ENCODE measurements at places on chromosomes 5 and 9.

DNA sequence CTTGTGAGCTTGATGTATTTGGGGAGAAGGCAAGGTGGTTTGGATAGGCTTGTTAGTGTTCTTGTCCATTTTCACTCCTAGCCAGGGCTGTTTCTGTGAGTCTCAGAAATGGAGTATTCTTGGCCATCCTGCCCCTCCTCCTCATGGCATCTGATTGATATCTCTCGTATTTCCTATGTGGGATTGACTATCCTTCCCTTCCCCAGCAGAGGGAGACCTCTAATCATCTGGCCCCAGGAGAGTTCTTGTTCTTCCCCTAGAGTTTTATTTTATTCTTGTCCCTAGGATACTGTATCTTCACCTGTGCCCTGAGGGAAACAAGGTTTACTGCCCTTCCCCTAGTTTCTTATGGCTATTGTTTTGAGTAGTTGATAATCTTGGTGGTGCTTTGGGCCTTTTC lies 114.4 kb downstream of the VPS13A start:
- DNase-seq, result no peak

DNA sequence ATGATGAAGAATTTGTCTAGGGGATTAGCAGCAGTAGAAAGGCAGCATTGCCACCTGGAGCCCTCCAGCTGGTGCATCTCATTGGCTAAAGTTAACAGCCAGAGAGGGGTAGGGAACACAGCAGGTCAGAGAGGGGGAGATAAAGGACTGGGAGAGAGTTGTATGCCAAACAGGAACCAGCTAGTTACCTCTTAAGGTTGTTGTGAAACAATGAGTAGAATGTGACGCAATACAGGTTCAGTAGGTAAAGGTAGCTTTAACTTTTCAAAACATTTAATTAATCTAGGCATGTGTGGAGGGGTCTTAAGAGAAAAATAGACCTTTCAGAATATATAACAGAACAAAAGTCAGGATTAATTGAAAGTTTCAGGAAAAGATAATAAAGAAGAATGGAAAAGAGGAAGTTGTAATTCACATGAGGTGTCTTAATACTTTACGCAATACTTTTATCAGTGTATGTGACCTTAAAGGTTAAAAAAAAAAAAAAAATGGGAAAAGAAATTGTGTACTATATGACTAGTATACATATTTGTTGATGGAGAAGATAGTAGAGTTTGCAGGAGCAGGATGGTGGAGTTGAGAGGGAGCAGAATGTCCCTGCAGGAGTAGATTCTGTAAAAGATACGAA lies 14.3 kb downstream of the FBXO38 start:
- no peak for DNase-seq

GRCh38 chr5:141708016-141708415 lies 26.0 kb upstream of the ARAP3 start:
- DNase-seq, result no peak

GRCh38 chr5:96913233-96913632 lies 22.6 kb upstream of the LNPEP start:
- DNase-seq, result no peak

DNA sequence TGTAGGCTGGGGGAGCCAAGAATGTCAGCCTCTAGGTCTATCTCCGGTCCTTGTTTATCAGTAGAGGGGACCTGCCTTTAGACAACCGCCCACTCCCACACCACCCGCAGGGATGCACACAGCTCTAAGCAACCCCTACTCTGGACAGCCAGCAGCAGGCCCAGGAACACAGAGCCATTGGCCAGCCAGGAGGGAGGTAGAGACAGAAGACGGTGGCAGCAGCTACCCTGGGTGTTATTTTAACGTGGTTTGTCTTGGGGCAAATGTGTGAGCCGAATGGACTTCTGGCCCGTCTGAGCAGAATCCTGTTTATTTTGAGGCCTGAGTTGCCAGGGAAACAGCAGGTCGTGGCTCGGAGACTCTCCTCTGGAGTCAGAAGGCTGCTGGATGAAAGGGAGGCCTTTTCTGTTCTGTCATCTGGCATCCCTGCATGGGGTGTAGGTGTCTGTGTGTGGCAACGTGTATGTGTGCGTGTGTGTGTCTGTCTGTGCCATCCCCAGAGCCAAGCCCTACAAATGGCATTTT lies 382 bp upstream of the FGF1 start:
- DNase-seq, result no peak

- no peak for DNase-seq
Measured at GRCh38 chr5:75337366-75338021, 474 bp downstream of the HMGCR start.

GRCh38 chr9:136564379-136564988 lies 18.6 kb upstream of the NOTCH1 start:
- no peak for DNase-seq

GRCh38 chr9:101162231-101162630 lies 133.7 kb downstream of the PLPPR1 start:
- no peak for DNase-seq

- DNase-seq, result no peak
Measured at GRCh38 chr5:62886603-62887315, 308.1 kb downstream of the LRRC70 start.

DNA sequence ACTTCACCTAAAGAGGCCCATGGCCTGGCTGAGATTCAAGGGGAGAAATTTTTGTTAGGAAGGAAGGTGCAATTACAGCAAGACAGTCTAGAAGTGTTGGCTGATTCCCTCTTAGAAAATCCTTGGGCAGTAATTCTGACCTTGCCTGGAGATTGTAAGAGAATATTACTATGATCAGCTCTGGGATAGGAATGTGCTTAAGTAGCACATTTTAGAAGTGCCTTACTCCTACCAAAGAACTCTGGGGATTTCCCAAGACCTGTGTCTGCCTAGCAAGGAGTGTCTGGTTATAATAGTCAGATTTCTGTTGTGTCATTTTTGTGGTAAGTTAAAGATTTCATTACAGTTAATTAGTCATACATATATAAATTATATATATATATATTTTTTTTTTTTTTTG lies 52.3 kb downstream of the NLN start:
- no peak for DNase-seq

- no peak for DNase-seq
Measured at GRCh38 chr9:110842169-110842568, 173.6 kb downstream of the MUSK start.

- no peak for DNase-seq
Measured at GRCh38 chr5:134420343-134420742, 8.7 kb upstream of the CDKN2AIPNL start.

DNA sequence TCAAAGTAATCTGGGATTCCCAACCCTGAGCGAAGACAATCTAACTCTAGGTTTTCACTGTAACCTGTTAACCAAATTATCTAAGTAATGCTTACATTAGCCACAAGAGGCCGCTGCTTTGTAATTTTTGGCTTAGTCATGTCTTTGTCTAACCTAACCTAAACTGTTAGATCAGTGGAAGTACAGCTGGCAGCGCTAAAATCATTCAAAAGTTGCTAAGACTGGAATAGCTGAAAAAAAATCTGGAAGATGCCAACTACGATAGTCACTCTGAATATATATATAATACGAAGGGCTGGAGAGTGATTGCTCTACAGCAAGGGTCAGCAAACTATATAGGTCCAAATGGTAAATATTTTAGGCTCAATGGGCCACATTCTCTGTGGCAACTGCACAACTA lies 60.2 kb downstream of the FBXO38 start:
- no peak for DNase-seq

DNA sequence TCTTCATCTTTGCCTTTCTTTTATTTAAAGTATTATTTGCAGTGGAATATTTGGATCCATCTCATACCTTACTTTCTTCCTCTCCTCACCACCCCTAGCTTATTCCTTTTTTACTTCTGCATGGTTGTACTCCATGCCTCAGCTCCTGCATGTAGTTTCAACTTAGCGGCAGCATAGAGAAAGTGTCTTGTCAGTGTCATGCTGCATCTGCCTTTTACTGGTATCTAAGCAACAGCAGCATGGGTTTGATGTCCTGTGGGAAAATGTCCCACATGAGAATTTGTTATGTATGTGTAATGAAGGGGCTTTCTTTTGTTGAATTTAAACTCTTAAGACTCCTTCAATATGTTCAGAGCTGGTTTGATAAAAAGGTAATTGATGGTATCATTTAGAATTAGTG lies 20.6 kb downstream of the TCERG1 start:
- DNase-seq, result no peak

- DNase-seq, result no peak
Measured at GRCh38 chr5:172413601-172414171, 40.6 kb downstream of the SH3PXD2B start.

DNA sequence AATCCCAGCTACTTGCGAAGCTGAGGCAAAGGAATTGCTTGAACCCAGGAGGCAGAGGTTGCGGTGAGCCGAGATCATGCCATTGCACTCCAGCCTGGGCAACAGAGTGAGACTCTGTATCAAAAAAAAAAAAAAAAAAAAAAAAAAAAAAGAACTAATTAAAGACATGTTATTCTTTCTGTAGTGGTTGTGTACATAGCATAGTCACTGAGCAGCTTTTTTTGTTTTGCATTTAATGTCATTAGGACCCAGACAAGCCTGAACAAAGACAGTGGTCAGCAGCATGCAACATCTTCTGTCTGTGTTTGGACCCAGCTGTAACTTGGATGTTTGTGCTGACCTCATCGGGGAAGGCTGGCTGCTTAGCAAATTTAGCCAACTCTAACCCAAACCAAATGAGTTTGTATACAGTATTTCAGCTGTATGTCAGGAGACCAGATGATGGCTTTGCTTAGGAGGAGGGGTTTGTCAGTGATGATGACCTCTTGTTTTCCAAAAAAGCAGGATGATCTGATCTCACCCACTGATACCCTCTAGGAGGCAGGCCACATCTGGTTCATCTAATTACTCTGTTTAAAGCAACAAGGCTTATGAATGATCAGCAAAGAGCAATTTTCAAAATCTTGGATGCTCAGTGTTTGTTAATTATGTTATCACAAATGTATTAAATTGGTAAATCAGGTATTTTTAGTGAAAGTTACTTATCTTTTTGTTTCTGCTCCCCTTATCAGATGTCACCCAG lies 39.5 kb downstream of the SNCAIP start:
- no peak for DNase-seq

DNA sequence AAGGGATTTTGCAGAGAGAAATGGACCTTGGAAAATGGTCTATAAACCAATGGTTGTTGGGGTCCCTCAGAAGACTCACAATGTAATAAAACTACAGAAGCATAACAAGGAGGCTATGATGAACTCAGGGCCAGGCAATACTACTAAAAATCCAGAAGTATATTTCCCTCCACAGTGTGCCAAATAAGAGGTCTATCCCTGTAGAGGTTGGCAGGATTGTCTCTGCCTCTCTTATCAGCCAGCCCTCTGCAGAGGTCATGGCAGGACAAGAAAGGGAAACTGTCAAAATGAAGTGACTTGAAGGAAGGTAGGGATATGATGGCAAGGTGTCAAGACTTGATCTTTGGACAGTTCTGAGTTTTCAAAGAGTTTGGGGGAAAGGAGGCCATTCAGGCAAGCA lies 115.7 kb upstream of the NR5A1 start:
- DNase-seq, result no peak

- DNase-seq, result no peak
Measured at GRCh38 chr9:21135736-21136135, 5.9 kb downstream of the IFNW1 start.

DNA sequence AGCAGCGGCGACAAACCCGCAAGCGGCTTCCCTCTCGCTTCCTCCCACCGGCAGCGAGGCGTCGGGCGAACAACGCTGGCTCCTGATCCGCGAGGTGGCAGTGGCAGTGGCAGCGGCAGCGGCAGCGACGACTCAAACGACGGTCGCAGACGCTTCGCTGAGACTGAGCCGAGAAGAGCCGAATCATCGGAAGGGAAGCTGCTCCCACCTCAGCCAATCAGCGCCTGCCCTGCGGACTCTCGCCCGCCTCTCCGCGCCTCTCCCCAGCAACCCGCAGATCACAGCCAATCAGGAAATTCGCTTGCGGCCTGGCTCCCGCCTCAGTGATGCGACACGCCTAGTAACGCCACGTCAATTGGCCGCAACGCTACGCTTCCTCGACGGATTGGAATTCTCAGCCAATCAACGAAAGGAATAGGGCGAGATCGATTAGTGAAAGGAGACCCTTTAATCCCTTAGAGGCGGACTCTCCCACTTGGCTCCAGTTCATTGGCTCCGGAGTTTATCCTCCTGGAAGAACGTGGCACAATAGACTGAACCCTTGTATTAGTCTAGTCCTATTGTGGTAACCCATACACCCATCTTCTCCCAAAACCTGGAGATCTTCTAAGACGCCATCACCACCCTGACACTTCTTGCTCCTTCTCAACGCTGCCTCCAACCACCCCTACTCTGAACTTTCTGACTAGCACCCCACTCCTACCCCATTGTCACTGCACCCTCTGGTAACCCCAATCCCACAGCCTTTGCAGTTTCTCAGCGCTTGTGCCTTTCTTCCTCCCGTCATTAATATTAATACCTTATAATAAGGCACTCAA lies at the start of gene VCP:
TSS of gene VCP (minus strand) at position 165 of the 818 bp plus-strand sequence. CDS start 272 bp downstream, outside the sequence.
- peak; percentile 99 for DNase-seq

DNA sequence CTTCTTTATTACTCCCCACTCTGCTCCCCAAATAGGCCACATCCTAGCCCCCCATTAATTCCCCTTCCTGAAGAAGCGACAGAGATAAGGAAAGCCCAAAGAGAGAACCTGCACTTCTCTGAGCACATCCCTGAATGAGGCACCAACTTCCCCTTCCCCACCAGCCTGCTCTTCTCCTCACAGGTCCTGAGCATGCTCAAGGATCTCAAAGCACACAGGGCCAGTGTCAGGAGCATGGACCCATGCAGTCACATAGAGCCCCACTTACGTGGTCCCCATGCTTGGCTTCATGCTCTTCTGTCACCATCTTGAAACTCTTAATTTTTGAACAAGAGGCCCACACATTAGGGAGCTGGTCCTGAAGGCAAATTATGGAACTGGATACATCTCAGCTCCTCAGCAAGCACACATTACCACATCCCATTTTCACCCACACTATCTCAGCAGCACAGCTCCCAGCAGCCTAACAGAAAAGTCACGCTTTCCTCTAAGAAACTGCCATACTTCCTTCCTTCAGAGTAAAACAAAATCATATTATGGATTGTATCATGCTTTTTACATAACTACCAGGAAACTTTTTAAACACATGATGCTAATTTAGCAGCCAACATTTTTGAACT lies 99.8 kb downstream of the NFIB start:
- no peak for DNase-seq

- DNase-seq, result no peak
Measured at GRCh38 chr5:31350395-31350794, 156.9 kb downstream of the CDH6 start.

DNA sequence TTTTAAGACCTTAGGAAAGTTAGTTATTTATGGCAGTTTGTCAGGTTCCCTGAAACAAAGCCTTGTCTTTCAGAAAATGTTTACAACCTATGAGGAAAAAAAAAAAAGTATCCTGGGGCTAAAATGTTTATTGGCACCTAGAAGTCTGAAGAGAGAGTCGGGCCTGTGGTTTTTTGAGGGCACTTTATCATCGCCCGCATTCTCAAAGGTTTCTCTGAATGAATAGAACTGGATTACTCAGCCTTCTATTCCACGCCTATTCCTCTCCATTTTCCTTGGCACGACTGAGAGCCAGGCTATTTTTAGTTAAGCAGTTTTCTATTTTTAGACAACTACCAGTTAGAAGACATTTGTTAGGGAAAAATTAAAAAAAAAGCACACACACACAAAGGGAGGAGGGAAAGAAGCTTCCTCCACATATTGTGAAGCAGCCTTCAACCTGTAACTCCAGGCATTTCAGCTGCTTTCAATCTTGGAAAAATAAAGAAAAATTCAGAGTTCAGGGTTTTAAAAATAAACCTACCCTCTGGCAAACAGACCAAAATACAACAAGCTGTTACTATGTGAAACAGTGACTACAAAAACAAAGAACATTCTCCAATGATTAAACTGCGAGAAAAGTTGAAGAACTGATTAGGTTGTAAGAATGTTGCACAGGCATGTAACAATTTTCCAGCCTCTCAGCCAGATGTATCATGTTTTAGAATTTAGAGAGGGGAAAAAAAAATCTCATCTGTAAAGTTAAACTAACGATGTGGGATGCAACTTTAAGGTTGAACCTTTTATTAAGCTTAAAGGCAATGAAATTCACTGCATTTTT lies 97.0 kb downstream of the MEF2C start:
- DNase-seq, result no peak
